ENCODE measurements at places on chromosomes 12 and 14. TPM values are rescaled to one million over a fixed set of nuclear protein-coding genes. Genes with fewer than 3 reads are reported as not detected.

- H3K27ac ChIP-seq = no peak overlapping the region
- no peak for DNase-seq
- no peaks in the 10 kb centered on the region for H3K4me1 ChIP-seq
- H3K36me3 ChIP-seq = no peaks in the 10 kb centered on the region
- no peaks in the 10 kb centered on the region for H3K27me3 ChIP-seq
- no peak overlapping the region for H3K4me3 ChIP-seq
These were observed 1165.4 kb downstream of the TMEM121 start for GRCh38 chr14:106691601-106692291.

GRCh38 chr12:47808574-47809365 is 10.9 kb downstream of the HDAC7 start:
- H3K4me1 ChIP-seq = peaks cover 21% of the 10 kb centered on the region
- no peaks in the 10 kb centered on the region for H3K27me3 ChIP-seq
- no peak overlapping the region for H3K4me3 ChIP-seq
- H3K36me3 ChIP-seq = peaks cover 7% of the 10 kb centered on the region
- no peak overlapping the region for H3K27ac ChIP-seq
- no peak for DNase-seq

GRCh38 chr12:6088921-6089747 is 35.3 kb downstream of the VWF start:
- peak; percentile 93 for DNase-seq
- H3K4me1 ChIP-seq = peaks cover 69% of the 10 kb centered on the region
- peak overlapping the region; percentile 2 for H3K4me3 ChIP-seq
- no peaks in the 10 kb centered on the region for H3K36me3 ChIP-seq
- no peaks in the 10 kb centered on the region for H3K27me3 ChIP-seq
- H3K27ac ChIP-seq = peak overlapping the region; percentile 79

GRCh38 chr12:46936042-46936441 is 110.2 kb upstream of the SLC38A4 start:
- H3K4me1 ChIP-seq = no peaks in the 10 kb centered on the region
- DNase-seq = no peak
- H3K4me3 ChIP-seq = no peak overlapping the region
- H3K36me3 ChIP-seq = no peaks in the 10 kb centered on the region
- no peak overlapping the region for H3K27ac ChIP-seq

GRCh38 chr14:57811998-57812546 is 53.8 kb downstream of the SLC35F4 start:
- no peak overlapping the region for H3K27ac ChIP-seq
- H3K27me3 ChIP-seq = no peaks in the 10 kb centered on the region
- H3K4me3 ChIP-seq = no peak overlapping the region
- no peaks in the 10 kb centered on the region for H3K4me1 ChIP-seq

GRCh38 chr12:116892349-116893140 is 11.3 kb upstream of the HRK start:
- peaks cover 8% of the 10 kb centered on the region for H3K4me1 ChIP-seq
- H3K36me3 ChIP-seq = no peaks in the 10 kb centered on the region
- no peak overlapping the region for H3K4me3 ChIP-seq
- no peak overlapping the region for H3K27ac ChIP-seq

GRCh38 chr14:91058042-91058581 is 2.3 kb downstream of the RPS6KA5 start:
- DNase-seq = peak; percentile 58
- no peaks in the 10 kb centered on the region for H3K36me3 ChIP-seq
- H3K4me1 ChIP-seq = peaks cover 22% of the 10 kb centered on the region
- H3K27me3 ChIP-seq = no peaks in the 10 kb centered on the region
- no peak overlapping the region for H3K4me3 ChIP-seq
- no peak overlapping the region for H3K27ac ChIP-seq

DNA sequence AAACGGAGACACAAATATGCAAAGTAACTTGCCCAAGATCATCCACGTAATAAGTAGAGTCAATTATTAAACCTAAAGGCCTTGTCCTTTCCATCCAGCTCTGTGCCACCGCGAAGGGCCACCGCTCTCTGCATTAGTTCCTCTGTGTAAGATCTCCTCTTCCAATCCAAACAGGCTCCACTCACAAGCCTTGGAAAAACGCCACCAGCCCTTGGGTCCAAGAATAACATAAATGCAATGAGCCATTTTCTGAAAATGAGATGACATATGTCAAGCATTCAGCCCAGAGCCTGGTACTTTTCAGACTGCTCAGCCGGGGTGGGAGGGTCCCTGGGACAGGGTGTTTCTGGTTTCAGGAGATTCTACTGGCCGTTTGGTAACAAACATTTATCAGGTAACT is 30.0 kb downstream of the DGLUCY start:
- no peaks in the 10 kb centered on the region for H3K36me3 ChIP-seq
- H3K4me3 ChIP-seq = no peak overlapping the region
- DNase-seq = no peak

- no peak for DNase-seq
- peaks cover 4% of the 10 kb centered on the region for H3K27me3 ChIP-seq
- no peak overlapping the region for H3K27ac ChIP-seq
- H3K4me3 ChIP-seq = no peak overlapping the region
These were observed 95.7 kb upstream of the TBX3 start for GRCh38 chr12:114779647-114780046.

DNA sequence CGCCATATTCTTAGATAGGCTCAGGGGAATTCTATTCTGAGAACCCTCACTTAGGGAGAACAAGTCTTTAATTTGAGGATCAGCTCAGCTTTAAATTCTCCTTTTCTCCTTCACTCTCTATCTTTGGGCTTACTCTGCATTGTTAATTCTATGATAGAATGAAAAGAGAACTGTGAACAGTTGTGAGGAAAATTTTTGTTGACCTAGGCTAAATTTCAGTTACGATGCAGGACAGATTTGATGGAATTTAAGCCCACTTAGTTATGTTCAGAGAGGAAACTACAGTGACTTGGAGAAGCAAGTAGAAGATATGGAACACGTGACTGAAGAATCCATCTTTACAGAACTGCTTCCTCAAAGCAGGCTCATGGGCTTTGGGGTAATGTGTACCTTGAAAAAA is 82.7 kb downstream of the TBC1D30 start:
- no peak overlapping the region for H3K4me3 ChIP-seq
- H3K36me3 ChIP-seq = no peaks in the 10 kb centered on the region
- H3K27ac ChIP-seq = no peak overlapping the region
- H3K4me1 ChIP-seq = no peaks in the 10 kb centered on the region
- H3K27me3 ChIP-seq = no peaks in the 10 kb centered on the region

GRCh38 chr14:93926245-93926872 is 785 bp upstream of the FAM181A start:
- H3K4me1 ChIP-seq = no peaks in the 10 kb centered on the region
- peaks cover 19% of the 10 kb centered on the region for H3K27me3 ChIP-seq

GRCh38 chr12:50718760-50719159 is 45.1 kb upstream of the ATF1 start:
- H3K4me3 ChIP-seq = no peak overlapping the region
- H3K36me3 ChIP-seq = peaks cover 15% of the 10 kb centered on the region
- H3K27ac ChIP-seq = no peak overlapping the region
- H3K4me1 ChIP-seq = no peaks in the 10 kb centered on the region
- no peak for DNase-seq

GRCh38 chr12:105100207-105100985 is 7.1 kb upstream of the WASHC4 start:
- H3K27me3 ChIP-seq = no peaks in the 10 kb centered on the region
- peak; percentile 14 for DNase-seq
- H3K4me1 ChIP-seq = peaks cover 13% of the 10 kb centered on the region
- H3K36me3 ChIP-seq = no peaks in the 10 kb centered on the region

DNA sequence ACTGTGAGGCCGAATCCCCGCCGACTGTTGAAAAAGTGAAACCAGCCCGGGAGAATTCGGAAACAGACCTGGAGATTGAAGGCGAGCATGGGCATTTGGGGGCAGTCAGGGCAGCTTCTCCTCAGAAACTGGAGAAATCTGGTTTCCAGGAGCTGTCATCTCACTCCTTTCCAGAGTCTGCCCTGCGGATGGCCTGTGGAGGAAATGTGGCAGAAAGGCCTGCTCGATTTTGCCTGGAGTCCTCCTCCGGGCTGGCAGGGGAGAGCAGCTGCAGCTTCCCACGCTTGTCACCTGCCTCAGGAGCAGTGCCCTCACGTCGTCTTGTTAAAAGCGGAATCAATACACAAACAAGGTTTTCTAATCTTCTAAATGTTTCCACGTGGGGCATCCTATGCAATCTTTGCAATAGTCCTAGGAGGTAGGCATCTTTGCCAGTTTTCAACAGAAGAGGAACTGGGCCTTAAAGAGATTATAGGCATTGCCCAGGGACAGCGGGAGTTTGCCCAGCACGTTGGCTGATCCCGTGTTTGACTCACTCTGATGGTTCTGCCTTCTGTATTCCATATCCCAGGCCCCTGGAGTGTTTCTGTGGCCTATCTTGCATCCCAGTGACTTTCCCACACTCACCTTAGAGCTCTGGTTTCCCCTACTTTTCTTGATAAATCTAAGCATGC is 2.3 kb downstream of the LRRC74A start:
- no peak overlapping the region for H3K27ac ChIP-seq
- no peaks in the 10 kb centered on the region for H3K4me1 ChIP-seq
- H3K27me3 ChIP-seq = peaks cover 97% of the 10 kb centered on the region
- no peaks in the 10 kb centered on the region for H3K36me3 ChIP-seq
- H3K4me3 ChIP-seq = no peak overlapping the region

DNA sequence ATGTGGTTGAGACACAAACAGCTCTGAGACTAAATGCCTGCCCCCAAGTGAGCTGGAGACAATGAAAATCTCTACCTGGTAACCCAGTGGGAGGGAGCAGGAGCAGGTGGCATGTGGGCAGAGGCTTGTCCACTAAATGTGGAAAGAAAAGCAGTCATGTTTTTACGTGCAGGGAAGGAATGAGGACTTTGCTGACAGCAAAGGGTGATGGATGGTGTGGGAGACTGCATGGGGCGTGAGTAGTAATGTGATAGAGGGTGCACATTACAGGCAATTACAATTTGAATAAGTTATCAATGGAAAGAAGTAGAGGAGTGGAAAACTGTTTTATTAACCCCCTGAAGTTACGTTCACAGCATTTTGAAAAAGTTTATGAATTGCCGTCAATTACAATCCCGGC is 176.6 kb downstream of the NRXN3 start:
- H3K4me3 ChIP-seq = no peak overlapping the region
- H3K27ac ChIP-seq = no peak overlapping the region
- H3K36me3 ChIP-seq = no peaks in the 10 kb centered on the region
- DNase-seq = no peak

GRCh38 chr12:121789233-121789781 is 4.2 kb downstream of the RHOF start:
- peak overlapping the region; percentile 100 for H3K27ac ChIP-seq
- H3K4me3 ChIP-seq = peak overlapping the region; percentile 79
- H3K4me1 ChIP-seq = peaks cover 68% of the 10 kb centered on the region
- H3K36me3 ChIP-seq = peaks cover 10% of the 10 kb centered on the region
- DNase-seq = no peak
- no peaks in the 10 kb centered on the region for H3K27me3 ChIP-seq

GRCh38 chr12:121364683-121365121 is 12.5 kb upstream of the ANAPC5 start:
- no peak overlapping the region for H3K27ac ChIP-seq
- no peaks in the 10 kb centered on the region for H3K36me3 ChIP-seq
- no peak overlapping the region for H3K4me3 ChIP-seq
- H3K4me1 ChIP-seq = no peaks in the 10 kb centered on the region
- no peaks in the 10 kb centered on the region for H3K27me3 ChIP-seq

DNA sequence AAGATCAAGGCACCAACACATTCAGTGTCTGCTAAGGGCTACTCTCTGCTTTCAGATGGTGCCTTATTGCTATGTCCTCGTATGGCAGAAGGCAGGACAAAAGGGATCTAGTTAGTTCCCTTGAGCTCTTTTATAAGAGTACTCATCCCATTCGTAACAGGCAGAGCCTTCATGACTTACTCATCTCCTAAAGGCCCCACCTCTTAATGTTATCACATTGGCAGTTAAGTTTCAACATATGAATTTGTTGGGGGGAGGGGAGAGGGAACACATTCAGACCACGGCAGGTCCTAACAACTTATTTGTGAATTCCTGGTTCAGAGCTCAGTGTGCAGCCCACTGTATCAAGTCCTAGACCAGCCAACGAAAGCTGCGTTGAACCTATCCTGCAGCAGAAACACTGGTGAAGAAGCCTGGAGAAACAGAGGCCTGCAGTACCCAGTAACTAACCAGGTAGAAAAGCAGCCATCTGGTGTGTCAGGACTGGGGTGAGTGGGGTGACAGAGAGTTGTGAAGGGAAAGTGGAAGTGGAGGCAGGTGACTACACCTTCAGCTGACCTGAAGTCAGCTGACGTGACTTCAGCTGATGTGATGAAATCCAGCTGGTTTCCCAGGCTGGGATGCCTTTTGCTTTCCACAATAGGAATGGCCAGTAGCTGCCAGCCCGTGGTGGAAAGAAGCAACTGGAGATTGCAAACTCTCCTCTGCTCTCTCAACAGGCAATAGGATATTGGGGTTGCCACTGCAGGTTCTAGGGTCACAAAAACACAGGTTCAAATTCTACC is 101.6 kb upstream of the PLXNC1 start:
- no peaks in the 10 kb centered on the region for H3K36me3 ChIP-seq
- H3K4me3 ChIP-seq = no peak overlapping the region
- DNase-seq = no peak
- H3K27ac ChIP-seq = no peak overlapping the region
- H3K27me3 ChIP-seq = no peaks in the 10 kb centered on the region

DNA sequence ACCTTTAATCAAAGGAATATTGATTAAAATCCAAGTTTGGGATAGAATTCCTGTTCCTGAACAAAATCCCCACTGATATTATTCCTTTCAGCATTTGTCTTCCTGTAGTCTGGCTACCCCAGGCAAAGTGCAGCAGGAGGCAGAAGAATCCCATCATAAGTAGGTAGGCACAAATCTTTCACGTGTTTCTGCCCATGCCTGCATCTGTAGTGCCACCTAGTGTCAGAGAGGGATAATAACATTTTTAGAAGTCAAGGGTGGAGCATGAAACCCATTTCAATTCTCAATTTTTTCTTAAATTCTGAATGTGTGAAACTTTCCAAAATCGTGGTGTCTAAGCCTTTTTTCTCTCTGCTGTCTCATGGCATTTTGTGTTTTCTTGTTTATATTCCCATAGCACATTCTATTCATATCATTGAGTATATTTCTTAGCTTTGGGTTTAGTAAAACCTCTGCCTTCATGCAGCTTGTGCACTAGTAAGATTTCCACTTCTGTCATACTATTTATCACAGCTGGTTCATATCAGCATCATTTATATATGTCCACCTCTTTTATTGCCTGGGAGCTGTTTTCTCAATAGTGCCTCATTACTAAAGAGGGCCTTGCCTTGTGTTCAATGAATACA is 47.8 kb upstream of the RERG start:
- 0 out of 2 replicates have a peak, but pooled peaks cover 2% of the 10 kb centered on the region for H3K4me1 ChIP-seq
- no peaks in the 10 kb centered on the region for H3K36me3 ChIP-seq
- peak; percentile 53 for DNase-seq
- no peaks in the 10 kb centered on the region for H3K27me3 ChIP-seq

GRCh38 chr14:80923368-80923767 is 18.2 kb downstream of the CEP128 start:
- no peaks in the 10 kb centered on the region for H3K36me3 ChIP-seq
- no peak overlapping the region for H3K4me3 ChIP-seq
- no peaks in the 10 kb centered on the region for H3K27me3 ChIP-seq
- no peak for DNase-seq
- no peaks in the 10 kb centered on the region for H3K4me1 ChIP-seq

TMEM179 gene
- not detected for total RNA-seq

MYF6 gene
- not detected for total RNA-seq

CDCA3 gene
- 104 TPM for total RNA-seq

MUCL1 gene
- not detected for total RNA-seq

CATSPERB gene
- total RNA-seq = not detected

TBX5 gene
- total RNA-seq = not detected

DENND5B gene
- 9.2 TPM for total RNA-seq

ACRBP gene
- total RNA-seq = 6.1 TPM

KLRK1 gene
- total RNA-seq = not detected

ESPL1 gene
- total RNA-seq = 42.0 TPM

LRRK2 gene
- total RNA-seq = 0.48 TPM

TAS2R14 gene
- total RNA-seq = 1.8 TPM

MANSC1 gene
- total RNA-seq = 32.0 TPM

Data from PC-9 (cell line).